NCI-H146 (cell line): ENCODE measurements at places on chromosomes 1 and 21.

DNA sequence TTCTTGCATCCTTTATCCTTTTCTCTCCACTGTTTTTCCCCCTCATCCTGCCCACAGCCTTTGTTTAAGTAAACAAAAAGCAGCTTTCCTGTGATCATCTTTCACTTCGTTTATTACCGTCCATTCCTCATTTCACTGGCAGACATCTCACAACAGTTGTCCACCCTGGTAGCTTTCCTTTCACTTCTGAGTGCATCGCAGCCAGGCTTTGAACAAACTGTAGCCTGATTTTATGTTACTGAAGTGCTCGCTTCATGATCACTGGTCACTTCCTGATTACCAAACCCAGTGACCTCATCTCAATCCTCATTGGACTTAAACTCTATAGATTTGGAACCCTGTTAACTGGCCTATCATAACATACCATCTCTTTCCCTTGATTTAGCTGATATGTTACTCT is 67.7 kb downstream of the SDCCAG8 start:
- no peak for DNase-seq

GRCh38 chr1:98898940-98899339 is 105.7 kb downstream of the PLPPR5 start:
- DNase-seq = no peak

- no peak for DNase-seq
Measured at GRCh38 chr1:6831366-6831765, 46.1 kb downstream of the CAMTA1 start.

GRCh38 chr1:246784621-246785493 is 60.6 kb downstream of the SCCPDH start:
- no peak for DNase-seq
